Glomerular endothelial cell (primary cell): ENCODE measurements at places on chromosomes 4 and X. TPM values are rescaled to one million over a fixed set of nuclear protein-coding genes. Genes with fewer than 3 reads are reported as not detected.

Gene TMSB15B
- total RNA-seq: 1.5 and 10.2 TPM in 2 replicates

Gene GABRG1
- not detected in 2 replicates for total RNA-seq

Gene DSPP
- not detected in 2 replicates for total RNA-seq

Gene EFHC2
- total RNA-seq: 0.10 TPM in 1 of 2 replicates, not detected in the other

Gene MAGEB2
- not detected in 2 replicates for total RNA-seq

Gene COX7B2
- total RNA-seq: not detected in 2 replicates

Gene AGTR2
- not detected in 2 replicates for total RNA-seq

Gene DGKK
- total RNA-seq: not detected in 2 replicates

Gene VCX2
- not detected in 2 replicates for total RNA-seq

Gene PABPC1L2B
- not detected in 2 replicates for total RNA-seq

Gene CCKAR
- total RNA-seq: not detected in 2 replicates
